ENCODE measurements at places on chromosomes 16 and 17.
A peak's percentile ranks its signal among the peaks of the same experiment; 100 is the strongest.

DNA sequence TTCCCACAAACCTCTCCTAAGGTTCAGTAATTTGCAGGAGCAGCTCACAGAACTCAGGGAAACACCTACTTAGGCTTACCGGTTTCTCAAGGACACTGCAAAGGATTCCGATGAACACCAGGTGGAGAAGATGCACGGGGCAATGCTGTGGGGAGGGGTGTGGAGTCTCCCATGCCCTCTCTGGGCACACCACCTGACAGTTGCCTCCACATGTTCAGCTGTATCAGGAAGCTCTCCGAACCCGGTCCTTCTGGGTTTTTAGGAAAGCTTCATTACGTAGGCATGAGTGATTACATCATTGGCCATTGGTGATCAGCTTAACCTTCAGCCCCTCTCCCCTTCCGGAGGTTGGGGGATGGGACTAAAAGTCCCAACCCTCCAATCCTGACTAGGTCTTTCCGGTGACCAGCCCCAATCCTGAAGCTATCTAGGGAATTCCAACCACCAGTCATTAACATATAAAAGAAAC, 21.6 kb downstream of the C17orf58 start:
- no peak for DNase-seq

- peak; percentile 92 for DNase-seq
These were observed 18.4 kb downstream of the CYB5D2 start for GRCh38 chr17:4161192-4161966.

- no peak for DNase-seq
These were observed 110.1 kb downstream of the IRX3 start for GRCh38 chr16:54176376-54176901.

- DNase-seq: no peak
These were observed 9.8 kb downstream of the FSCN2 start for GRCh38 chr17:81537856-81538555.

DNA sequence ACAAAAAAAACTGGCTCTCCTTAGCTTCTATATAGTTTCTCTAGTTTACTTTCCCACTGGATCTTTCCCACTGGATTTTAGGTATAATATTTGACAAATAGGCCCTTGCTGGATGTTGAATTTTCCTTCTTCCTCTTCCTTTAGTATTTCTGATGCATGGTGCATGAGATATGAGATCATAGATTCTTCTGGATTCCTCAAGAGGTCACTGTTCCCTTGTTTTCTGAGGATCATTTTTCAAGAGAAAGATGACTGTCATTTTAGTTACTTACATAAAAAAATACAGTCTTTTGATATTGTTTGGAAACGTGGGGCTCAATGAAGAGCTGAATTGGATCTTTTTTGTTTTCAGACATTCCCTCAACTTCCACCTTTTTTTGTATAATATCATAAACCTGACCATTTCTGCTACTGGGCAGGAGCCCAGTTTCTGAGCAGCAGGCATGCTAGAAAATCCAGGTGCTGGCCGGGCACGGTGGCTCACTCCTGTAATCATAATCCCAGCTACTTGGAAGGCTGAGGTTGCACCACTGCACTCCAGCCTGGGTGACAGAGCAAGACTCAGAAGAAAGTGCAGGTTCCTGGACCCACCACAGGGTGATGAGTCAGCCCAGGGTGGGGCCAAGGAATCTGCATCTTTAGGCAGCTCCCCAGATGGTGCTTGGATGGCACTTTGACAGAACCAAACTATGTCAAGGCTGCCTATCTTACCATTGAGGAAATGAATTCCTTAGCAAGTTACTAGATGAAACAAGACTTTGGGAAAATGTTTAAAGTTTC, 70.3 kb downstream of the SDR42E1 start:
- DNase-seq: peak; percentile 67

GRCh38 chr17:67440277-67441051, 63.4 kb downstream of the PITPNC1 start:
- DNase-seq: peak; percentile 47

DNA sequence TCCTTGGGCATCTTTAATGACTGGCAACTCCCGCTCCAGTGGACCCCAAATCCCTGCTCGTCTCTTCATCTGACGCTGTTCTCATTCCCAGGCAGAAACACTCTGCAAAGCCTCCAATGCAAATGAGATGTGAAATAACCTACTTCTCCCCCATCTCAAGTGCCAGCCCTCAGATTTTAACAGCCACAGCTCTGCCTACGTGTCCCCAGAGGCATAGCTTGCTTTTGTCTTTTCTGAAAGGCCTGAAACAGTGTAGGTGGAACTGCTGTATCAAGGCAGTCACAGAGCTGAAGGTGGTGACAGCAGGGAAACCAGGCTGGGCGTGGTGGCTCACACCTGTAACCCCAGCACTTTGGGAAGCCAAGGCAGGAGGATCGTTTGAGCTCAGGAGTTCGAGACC, 14.7 kb downstream of the RPH3AL start:
- no peak for DNase-seq

GRCh38 chr17:12021623-12022140, 1.0 kb downstream of the MAP2K4 start:
- no peak for DNase-seq

- no peak for DNase-seq
These were observed 2.1 kb downstream of the CKLF start for GRCh38 chr16:66554495-66554894.

DNA sequence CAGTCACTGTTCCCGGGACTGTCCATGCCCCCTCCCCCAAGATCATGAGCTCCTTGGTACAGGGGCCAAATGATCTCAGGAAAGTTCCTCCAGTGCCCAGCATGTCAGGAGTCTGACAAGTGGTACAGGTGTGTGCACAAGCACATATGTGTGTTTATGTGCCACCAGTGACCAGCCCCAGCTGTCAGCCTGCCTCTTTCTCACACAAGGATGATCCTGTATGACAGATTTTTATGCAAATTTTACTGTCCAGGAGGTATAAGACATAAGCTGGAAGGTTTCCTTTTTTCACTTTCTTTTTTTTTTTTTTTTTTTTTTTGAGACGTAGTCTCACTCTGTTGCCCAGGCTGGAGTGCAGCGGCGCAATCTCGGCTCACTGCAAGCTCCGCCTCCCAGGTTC, 31.4 kb upstream of the GFOD2 start:
- DNase-seq: no peak

DNA sequence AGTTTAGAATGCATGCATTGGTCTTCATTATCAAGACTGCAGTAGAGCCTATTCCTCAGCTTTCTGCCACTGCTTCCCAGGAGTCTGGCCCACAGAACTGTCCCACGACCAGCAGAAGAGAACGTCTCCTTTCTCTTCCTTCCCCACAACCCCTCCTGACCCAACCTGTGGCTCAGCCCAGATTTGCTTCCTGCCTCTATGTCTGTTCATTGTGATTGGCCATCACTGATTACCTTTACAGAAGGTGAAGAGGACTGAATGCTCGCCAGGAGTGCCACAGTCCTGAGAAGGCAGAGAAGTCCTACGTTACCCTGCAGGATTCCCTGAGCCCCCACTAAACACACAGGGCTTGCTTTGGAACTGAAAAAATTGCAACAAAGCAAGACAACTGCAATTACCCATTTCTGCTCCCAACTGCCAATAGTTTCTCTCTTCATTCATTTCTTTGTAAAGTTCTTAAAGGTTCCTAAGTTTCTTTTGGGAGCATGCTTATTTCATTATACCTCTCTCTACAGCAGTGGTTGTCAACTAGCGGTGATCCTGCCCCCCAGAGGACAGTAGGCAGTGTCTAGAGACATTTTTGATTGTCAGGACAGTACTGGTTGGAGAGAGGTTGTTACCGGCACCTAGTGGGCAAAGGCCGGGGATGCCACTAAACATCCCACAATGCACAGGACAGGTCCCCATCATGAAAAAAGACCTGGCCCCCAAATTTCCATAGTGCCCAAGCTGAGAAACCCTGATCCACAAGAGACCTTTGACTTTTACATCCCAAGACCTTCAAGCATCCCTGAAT, 4.5 kb upstream of the NAT9 start:
- DNase-seq: peak; percentile 12

DNA sequence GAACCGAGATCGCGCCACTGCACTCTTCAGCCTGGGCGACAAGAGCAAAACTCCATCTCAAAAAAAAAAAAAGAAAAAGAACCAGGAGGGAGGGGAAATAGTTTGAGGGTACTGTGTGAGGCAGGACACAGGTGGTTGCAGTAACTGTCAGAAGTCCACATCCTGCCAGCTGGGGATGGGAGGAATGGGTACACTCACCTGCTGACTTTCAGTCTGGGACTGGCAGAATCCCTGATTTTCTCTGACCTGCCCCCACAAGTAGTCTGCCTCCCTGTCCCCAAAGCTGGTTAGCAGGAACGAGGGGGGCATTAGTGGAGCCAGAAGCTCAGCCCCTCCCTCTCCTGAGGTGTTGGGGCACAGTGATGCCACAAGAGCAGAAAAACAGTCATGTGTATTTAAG, 7.1 kb upstream of the ARL5C start:
- DNase-seq: no peak

- DNase-seq: no peak
These were observed 2.5 kb upstream of the SPATA20 start for GRCh38 chr17:50544516-50544915.

DNA sequence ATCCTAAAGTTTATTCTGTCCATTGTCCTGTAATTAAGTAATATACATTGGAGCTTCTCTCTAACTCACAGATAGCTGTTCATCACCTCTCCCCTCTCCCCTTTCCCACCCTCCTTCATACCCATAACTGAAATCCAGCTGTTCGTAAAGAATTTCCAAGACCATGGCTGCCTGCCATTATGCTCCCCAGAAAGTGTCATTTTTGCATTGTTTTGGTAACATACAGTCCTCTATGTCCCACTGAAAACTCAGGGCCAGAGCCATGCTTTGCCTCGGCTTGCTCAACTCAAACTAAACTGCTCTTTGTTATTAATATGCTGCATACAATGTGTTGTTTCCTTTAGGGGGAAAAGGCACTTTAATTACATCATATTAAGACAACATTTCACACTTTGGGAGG, 132.0 kb downstream of the MRTFB start:
- no peak for DNase-seq

- DNase-seq: peak; percentile 47
These were observed 1.8 kb downstream of the SNTB2 start for GRCh38 chr16:69188716-69189115.

DNA sequence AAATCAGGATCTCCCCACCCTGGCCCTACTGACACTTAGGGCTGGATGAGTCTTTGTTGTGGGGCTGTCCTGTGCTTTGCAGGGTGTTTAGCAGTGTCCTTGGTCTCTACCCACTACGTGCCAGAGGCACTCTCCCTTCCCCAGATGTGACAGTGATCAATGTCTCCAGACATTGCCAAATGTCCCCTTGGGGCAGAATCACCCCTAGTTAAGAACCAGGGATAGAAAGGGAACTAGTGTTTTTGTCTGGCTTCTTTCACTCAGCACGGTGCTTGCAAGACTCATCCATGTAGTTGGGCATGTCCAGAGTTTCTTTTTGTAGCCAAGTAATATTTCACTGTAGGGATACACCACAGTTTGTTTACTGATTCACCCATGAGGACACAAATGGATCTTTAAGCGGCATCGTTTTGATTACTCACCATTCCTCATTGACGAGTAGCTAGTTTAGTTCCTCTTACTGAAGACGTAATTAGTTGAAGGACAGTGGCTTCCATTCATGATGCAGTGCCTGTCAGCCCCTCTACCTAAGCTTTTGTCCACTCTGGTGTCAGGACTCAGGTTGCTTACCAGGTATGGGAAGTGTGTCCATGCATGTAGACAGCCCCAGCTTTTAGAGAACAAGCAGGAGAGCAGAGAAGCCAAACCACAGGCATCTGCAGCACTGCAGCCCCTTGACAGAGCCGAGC, 26.0 kb upstream of the ITGB4 start:
- peak; percentile 75 for DNase-seq

- no peak for DNase-seq
These were observed 50.1 kb downstream of the HNF1B start for GRCh38 chr17:37694734-37695133.

DNA sequence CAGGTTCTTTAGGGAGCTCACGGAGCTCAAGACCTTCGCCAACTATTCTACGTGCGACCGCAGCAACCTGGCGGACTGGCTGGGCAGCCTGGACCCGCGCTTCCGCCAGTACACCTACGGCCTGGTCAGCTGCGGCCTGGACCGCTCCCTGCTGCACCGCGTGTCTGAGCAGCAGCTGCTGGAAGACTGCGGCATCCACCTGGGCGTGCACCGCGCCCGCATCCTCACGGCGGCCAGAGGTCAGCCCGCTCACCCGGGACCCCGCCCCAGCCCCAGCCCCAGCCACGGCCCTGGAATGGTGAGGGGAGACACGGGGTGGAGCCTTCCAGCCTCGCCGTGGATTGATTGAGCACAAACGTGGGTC, 13.5 kb downstream of the SARM1 start:
- DNase-seq: no peak

DNA sequence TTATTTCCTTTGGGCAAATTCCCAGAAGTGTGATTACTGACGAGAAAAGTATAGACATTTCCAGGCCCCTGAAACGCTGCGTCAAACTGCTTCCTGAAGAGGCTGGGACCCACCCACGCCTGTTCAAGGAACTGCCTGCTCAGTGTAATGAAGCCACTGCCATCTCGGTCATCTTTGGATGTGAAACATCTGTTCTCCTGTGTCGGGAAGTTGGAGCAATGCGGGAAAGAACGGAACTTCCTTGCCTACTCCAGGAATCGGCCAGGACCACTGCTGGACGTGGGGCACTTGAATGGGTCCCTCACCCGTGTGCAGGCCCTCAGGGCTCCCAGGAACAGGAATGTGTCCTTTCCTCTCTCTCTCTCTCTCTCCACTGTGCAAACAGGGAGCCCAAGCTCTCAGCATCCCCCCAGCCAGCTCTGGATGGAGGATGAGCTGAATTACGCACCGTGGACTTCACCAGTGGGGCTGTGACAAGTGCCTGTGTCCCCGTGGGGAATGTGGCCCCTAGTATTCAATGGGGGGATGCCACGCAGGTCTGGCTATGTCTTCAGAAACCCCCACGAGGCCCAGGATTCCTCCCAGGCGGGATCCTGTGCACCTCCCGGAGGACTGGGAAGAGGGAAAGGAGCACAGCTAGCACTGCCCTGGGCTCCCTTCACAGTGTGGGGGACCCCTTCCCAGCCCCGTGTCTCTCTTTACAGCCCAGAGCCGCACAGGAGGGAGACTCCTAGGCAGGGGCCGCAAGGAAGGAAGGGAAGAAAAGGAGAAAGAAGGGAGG, 18.3 kb upstream of the LITAF start:
- DNase-seq: peak; percentile 71

GRCh38 chr16:81657781-81658180, 121.3 kb upstream of the PLCG2 start:
- DNase-seq: no peak

- DNase-seq: no peak
These were observed 2.1 kb downstream of the IFT20 start for GRCh38 chr17:28333083-28333746.

- DNase-seq: peak; percentile 92
These were observed 327.6 kb downstream of the GRIN2A start for GRCh38 chr16:9854675-9855074.

All from fibroblast of mammary gland (primary cell).